ENCODE measurements at places on chromosomes 11 and 22. TPM values are rescaled to one million over a fixed set of nuclear protein-coding genes. Genes with fewer than 3 reads are reported as not detected.

DNA sequence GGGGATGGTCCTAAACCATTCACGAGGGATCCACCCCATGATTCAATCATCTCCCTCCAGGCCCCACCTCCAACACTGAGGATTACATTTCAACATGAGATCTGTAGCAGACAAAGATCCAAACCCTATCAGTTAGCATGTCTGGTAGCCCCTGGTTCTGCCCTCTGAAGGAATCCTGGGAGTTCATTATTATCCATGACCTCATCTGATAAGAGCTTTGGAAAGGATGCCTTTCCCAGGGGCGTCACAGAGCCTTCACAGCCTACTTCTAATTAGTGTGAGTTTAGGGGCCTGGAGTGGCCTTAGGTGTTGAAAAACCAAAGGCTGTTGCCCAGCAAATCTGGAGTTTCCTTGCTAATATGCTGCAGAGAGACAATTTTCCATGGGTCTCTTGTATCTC is 8.6 kb upstream of the EIF3M start:
- DNase-seq, result no peak

- DNase-seq, result peak; percentile 32
Observed at GRCh38 chr11:134610116-134610910, 198.3 kb upstream of the B3GAT1 start.

DNA sequence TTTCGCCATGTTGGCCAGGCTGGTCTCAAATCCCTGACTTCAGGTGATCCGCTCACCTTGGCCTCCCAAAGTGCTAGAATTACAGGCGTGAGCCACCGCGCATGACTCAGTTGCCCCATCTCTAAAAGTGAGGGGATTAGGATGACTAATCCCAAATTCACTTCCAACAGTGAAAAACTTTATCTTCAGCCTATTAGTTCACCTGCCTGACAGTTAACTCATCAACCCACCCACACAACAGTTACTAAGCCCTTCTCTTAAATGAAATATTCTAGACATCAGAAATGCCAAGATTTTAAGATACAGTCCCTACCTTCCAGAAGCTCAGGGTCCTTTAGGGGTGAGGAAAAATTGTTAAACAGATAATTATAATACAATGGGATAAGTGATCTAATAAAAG is 2.0 kb upstream of the ANKRD42 start:
- DNase-seq, result no peak

GRCh38 chr11:67252831-67253239 is 13.4 kb upstream of the GRK2 start:
- DNase-seq, result no peak

The NUP98 gene
- total RNA-seq, result 58.8 TPM

DNA sequence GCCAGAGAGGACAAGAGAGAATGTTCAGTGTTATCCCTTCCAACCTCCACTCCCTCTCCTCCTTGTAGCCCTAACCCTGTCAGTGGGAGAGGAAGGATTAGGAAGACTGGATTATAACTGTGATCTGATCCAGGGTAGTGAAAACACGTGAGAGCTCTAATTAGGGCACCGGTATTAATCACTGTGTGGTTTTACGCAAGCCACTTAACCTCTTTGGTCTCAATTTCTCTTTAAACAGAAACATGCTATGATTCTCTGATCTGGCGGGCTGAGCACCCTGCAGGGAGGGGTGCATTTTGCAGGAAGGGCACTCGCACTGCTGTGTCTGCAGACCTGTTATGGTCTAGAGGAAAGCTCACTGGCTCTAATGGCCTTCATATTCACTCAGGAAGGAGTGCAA is 11.5 kb downstream of the RPL27A start:
- DNase-seq, result no peak

DNA sequence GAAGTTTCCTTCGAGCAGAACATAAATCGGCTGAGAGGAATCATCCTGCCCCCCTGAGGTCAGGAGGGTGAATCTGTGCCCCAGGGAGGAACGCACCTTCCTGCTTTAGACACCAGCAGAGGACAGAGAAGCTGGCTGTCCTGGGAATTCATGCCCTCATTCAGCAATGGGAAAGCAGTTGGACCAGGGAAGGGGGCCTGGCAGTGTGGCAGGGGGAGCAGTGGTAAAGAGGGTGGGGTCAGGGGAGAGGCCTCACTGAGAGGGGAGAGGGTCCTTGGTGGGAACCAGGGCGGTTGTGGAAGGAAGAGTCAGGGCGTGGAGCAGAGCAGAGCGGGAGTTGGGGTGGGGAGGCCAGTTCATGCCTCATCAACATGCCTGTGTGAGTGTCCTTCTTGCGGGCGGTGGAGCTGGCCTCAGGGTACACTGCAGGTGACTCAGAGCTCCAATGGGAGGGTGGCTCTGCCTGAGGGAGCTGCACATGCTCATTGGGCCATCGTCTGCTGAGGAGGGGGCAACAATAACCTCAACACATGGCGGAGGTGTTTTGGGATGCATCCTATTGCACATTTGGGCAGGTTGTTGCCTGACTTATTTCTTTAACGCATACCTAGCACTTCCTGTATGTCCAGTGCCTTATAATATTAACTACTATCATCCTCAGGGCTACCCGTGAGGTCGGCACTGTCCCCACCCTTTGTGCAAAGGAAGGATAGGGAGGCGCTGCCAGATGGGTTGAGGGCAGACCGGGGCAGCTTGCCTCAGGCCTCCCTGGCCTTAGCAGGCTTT is 23.2 kb downstream of the MED15 start:
- DNase-seq, result no peak

The PARVA gene
- total RNA-seq, result 58.1 TPM

DNA sequence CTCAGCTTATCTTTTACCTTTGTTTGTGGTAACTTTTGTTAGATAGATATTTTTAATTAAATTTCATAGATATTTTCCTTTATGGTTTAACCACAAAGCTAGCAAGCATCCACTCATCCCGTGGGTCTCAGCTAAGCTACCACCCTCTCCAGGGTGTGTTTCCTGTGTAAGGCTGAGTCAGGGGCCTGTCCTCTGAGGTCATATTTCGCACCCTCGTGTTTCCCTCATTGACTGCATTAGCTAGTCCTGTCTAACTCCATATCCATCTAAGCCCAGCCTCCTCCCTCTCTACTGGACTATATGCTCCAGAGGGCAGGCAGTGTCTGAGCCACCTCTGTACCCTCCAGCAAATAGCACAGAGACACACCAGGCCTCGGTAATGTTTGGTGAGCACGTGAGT is 16.7 kb downstream of the XRRA1 start:
- DNase-seq, result no peak

DNA sequence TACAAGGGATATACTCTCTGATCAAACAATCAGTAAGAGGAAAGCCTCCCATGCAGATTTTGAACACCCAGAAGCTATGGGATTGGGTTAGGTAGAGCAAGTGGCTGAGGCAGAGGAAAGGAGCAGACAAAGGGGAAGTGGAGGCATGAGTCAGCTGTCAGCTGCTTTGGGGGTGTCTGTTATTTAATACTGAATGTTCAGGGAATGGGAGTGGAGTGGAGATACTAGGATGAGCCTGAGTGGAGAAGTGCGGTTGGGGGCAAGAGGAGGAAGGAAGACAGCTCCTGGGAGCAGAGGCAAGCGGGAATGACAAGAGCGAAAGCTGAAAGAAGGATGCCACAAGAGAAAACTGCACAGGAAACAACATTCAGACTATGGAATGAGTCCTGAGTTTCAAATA is 22.7 kb upstream of the TMPRSS5 start:
- DNase-seq, result no peak

The SNX32 gene
- total RNA-seq, result 0.20 TPM

DNA sequence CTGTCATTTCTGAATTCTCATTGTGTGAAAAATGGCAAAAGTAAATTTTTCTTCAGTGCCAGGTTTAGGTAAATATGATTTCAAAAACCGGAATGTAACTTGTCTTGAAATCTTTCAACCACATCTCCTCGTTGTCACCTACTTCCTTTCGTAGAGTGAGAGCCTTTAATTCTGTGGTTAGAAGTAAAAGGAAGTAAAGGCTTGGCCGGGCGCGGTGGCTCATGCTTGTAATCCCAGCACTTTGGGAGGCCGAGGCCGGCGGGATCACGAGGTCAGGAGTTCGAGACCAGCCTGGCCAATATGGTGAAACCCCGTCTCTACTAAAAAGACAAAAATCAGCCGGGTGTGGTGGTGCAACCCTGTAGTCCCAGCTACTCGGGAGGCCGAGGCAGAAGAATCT is 29.8 kb downstream of the SGSM3 start:
- no peak for DNase-seq

- DNase-seq, result no peak
Observed at GRCh38 chr11:122113836-122114825, 1.9 kb downstream of the BLID start.

The PACS1 gene
- total RNA-seq, result 47.7 TPM

DNA sequence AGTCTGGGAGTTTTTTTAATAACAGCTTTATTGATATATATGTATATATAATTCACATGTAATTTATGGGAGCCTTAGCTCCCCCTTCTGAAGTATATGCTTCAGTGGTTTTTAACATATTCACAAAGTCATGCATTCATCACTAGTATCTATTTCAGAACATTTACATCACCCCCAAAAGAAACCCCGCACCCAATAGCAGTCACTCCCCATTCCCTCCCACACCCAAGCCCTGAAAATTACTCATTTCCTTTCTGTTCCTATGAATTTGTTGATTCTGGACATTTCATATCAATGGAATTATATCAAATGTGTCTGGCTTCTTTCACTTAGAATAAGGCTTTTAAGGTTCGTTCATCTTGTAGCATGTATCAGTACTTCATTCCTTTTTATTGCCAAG is 35.6 kb upstream of the SYT7 start:
- no peak for DNase-seq

GRCh38 chr11:112050721-112051120 is 23.1 kb downstream of the PIH1D2 start:
- DNase-seq, result no peak

DNA sequence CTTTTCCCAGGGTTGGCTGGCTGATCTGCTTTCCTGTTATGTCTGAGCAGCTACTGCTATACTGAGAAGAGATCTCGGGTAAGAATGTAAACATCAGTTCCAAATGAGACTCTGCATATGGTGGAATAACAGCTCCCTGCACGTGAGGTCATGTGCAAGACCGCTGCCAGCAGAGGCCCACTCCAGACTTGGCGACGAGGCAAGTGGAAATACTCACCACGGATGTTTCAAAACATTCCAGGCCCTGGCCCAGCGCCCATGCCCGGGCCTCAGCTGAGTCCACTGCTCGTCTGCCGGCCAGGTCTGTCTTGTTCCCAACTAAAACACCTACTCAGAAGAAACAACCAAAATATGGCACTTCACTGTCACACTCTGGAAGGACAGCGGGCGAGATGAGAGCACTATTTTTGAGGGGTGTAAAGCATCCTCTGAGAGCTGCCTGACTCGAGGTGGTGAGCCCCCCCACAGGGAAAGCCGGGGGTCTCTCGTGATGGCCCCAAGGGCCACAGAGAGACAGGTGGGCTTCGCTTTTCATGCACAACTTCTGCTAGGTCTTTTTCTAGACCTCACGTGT is 13.1 kb downstream of the IFT27 start:
- DNase-seq, result peak; percentile 63

- DNase-seq, result no peak
Observed at GRCh38 chr22:39559456-39560105, 11.0 kb upstream of the CACNA1I start.

GRCh38 chr11:96218006-96218405 is 125.0 kb downstream of the MAML2 start:
- DNase-seq, result no peak

DNA sequence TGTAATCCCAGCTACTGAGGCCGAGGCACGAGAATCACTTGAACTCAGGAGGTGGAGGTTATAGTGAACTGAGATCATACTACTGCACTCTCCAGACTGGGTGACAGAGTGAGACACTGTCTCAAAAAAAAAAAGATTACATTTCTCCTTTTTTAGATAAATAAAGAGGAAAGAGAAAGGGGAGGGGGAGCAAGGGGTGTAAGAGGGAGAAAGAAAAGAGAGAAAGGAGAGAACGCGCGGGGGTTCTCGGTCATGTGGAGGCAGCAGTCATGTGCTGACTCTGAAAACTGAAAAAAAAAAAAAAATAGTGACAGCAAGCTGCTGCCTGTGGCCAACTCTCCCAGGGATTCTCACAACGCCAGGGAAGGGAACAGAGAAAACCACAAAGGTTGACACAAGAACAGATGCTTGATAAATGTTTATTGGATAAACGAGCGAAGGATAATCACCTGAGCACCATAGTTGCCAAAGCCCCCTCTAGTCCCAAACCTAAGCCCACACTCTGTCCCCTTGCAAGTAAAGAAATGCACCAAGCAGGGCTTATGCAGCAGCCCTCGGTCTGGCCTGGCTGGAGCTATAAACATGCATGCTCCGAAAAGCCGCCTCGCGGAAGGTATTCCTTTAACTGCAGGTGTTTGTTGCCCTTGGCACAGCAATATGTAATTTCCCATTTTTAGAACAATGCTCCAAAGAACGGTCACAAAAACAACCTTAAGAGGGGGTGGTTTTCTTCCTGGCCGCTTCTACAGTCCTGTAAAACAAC is 14.5 kb downstream of the SCGB1A1 start:
- no peak for DNase-seq

All from right atrium auricular region (tissue), 2 donors.